Stimulated activated CD4-positive, alpha-beta T cell treated with anti-CD3 and anti-CD28 coated beads, Interleukin-15, amount 100 ng/mL, for 48 hours (primary cell): ENCODE measurements at places on chromosomes 12 and 14.

DNA sequence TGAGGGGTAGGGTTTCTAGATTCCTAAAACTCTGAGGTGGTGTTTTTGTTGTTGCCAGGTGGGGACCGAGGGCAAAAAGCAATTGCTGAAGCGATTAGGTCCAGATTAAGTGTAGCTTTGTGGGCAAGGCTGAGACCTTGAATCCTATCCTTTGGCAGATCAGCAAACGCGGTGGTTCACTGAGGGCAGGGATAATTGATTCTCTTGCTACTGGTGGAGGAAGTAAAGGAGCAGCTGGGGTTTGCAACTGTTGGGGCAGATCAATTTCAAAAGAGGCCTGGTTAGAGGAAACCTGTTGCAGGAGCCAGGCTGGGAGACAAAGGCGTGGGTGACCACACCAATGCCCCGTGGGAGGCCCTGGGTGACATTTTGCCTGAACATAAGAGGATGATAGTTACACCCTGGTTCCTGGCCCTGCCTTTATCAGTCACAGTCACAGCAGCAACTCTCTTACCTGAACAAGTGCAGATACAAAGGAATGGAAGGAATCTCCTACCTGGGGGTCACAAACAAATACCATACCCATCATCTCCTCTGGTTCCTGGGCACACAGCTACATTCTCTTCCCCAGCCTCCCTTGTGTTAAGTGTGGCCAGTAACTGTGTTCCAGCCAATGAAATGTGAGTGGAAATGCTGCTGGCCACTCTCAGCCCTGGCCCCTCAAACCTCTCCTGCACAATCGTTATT lies 43.3 kb upstream of the RASSF3 start:
- no peak for DNase-seq

DNA sequence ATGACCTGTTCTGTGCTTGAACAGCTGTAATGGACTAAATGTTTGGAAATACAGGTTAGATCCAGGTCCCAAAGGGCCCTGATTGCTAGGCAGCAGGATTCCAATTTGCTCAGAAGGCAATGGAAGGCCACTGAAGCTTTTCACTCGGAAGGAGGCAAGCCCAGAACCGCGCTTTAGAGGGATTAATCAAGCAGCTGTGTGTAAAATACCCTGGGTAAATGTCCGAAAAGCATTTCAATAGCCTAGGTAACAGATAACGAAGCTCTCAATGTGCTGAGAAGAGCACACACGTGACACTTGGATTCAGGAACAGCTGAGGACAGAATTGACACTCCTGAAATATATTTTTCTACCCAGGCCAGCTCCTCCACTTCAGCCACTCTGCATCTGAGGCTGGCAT lies 436.1 kb downstream of the TMEM132D start:
- no peak for DNase-seq

DNA sequence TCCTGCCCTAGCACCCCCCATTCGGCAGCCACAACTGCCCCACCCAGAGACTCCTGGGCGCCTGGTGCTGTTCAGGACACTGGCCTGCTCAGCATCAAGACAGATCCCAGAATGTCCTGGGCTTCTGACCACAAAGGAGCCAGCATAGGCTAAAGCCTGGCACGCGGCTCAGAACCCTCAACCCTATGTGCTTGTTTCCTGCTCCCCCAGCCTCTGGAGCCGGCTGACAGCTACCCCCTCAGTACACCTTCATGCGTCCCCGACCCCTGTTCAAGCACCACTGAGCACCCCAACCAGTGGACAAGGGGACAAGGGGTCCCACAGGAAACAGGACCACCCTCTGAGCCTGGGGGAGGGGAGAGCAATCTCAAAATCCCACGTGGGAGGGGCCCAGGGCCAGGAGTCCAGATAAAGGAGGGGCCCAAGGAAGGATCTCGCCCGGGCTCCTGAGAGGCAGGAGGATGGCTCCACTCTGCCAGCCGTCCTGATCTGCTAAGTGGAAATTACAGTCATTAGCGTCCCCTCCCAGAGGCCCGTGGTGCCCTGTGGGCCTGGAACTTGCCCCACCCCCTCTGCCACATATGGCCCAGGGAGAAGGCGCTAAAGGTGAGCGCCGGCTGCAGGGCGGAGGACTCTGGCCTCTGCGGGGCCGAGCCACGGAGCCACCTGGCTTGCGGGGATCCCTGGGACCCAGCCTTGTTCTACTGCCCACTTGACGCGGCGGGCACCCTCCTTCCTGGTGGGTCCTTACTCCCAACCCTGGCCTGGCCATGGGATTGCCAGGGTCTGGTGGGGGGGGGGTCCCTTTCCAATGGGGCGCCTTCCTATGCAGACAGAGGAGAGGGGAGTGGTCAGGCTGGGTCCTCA lies 27.2 kb upstream of the GPR132 start:
- DNase-seq = no peak

- DNase-seq = no peak
Observed at GRCh38 chr14:79740066-79740601, 471.2 kb downstream of the DIO2 start.

GRCh38 chr12:82408844-82409243 lies 50.5 kb downstream of the METTL25 start:
- DNase-seq = no peak
